ENCODE measurements at places on chromosomes 13 and 19.

DNA sequence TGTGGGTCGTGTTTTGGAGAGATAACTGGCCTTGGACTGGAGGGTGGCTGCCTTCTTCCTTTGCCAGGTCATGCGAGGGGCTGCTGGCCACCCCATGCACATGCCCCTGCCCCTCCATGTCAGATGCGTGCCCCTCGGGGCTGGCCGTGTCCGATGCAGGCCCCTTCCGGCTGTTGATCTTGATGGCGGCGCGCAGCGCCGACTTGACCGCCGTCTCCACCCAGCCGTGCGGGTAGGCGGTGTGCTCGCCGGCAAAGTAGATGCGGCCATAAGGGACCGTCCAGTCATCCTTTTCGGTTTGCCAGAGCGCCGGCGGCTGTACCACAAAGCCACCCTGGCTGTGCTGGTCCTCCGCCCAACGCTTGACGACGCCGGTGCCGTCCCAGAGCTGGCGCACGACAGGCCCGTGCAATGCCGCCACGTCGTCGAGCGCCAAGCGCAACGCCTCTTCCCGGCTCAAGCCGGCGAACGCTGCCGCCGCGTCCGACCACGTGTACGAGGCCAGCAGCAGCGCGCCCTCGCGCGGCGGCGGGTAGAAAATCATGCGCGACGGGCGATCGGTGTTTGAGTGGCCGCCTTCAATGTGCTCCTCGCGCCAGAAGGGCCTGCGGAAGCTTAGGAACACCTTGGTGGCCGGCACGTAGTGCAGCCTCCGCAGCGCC lies 6.9 kb downstream of the IL4I1 start:
- no peak for DNase-seq

DNA sequence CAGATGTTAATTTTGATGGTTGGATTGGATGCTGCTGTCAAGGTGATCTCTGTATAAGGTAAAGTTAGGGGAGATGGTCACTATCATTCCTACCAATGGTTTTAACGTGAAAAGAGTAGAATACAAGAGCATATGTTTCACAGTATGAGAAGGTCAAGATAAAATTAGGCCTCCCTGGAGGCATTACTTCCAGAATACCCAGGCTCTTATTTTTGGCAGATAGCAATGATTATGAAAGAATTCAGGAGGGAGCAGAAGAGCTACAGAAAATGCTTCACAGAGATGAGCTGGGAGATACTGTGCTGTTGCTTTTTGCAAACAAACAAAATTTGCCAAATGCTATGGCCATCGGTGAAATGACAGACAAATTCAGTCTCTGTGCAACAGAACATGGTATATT lies 547.5 kb upstream of the SPRY2 start:
- DNase-seq: no peak

DNA sequence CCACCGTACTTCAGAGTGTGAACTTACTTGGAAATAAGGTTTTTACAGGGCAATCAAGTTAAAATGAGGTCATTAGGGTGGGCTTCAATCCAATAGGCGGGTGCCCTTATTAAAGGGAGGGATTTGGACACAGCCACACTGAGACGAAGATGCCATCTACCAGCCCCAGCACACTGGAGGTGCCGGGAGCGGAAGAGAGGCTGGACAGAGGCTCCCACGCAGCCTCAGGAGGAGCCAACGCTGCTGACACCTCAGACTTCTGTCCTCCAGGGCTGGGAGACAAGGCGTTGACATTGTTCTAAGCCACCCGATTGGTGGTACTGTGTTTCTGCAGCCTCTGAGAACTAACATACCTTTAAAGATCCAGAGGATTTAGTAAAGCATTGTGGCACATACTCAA lies 12.6 kb upstream of the RAB20 start:
- no peak for DNase-seq

- DNase-seq: no peak
Observed at GRCh38 chr13:41710771-41711170, 250.1 kb downstream of the VWA8 start.

- no peak for DNase-seq
Observed at GRCh38 chr19:1609103-1609396, 3.8 kb upstream of the UQCR11 start.

GRCh38 chr13:24275041-24275440 lies 34.3 kb upstream of the C1QTNF9 start:
- DNase-seq: no peak

- DNase-seq: no peak
Observed at GRCh38 chr13:106573284-106573846, 5.4 kb upstream of the ARGLU1 start.

- peak; percentile 43 for DNase-seq
Observed at GRCh38 chr13:77507931-77508776, 27.4 kb upstream of the SCEL start.

DNA sequence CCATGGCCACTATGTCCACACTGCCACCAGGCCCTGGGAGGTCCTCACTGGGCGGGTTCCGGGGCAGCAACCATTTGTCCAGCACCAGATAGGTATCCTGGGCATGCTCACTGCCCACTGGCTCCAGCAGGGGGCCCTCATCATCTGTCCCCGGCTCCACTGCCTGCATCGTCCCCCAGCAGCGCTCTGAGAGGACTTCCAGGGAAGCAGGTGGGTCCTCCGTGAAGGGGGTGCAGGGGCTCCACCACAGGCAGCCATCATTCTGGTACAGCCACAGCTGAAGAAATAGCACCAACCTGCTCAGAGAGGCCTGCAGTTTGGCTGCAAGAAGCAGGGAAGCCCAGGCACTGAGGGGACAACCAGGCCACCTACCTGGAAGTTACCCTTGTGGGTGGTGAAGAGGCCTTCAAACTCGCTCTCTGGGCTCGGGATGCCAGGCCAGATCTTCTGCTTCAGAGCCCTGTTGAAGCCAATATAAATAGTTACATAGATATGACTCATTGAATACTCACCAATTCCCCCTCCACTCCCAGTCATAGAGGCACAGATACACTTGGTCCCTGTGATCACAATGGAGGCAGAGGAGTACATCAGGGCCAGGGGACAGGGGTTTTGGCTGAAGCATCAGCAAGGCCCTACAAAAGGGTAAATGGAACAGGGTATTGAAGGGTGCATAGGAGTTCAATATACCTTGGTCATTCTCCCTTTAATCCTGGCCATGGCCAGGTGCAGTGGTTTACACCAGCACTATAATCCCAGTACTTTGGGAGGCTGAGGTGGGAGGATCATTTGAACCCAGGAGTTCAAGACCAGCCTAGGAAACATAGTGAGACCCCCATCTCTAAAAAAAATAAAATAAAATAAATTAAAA lies 4.1 kb downstream of the SWSAP1 start:
- no peak for DNase-seq

GRCh38 chr13:42377640-42378382 lies 105.9 kb downstream of the AKAP11 start:
- DNase-seq: no peak

Measured in NCI-H1105 (cell line).